NCI-H1930 (cell line): ENCODE measurements at places on chromosomes 13 and 19.
A peak's percentile ranks its signal among the peaks of the same experiment; 100 is the strongest.

- no peak for DNase-seq
Measured at GRCh38 chr19:55398200-55398925, 9.2 kb downstream of the UBE2S start.

GRCh38 chr19:34475975-34476594 lies 5.5 kb upstream of the WTIP start:
- DNase-seq, result no peak

DNA sequence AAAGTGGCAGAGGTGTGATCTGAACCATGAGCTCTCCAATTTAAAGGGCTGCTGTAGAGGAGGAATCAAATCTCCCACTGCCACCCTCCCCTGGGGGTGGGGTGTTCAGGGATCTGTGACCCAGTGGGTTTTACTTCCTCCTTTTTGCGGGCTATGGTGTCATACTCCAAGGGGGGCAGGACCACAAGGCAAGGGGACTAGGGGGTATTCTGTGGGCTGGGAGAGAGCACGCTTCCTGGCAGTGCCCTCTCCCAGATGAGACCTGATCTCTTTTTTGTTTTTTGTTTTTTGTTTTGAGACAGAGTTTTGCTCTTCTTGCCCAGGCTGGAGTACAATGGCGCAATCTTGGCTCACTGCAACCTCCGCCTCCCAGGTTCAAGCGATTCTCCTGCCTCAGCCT lies 10.3 kb downstream of the PLD3 start:
- no peak for DNase-seq

- no peak for DNase-seq
Measured at GRCh38 chr13:112903071-112903577, 65.9 kb upstream of the MCF2L start.

- DNase-seq, result no peak
Measured at GRCh38 chr13:32925506-32925905, 90.7 kb upstream of the KL start.

- no peak for DNase-seq
Measured at GRCh38 chr13:61728471-61728870, 312.8 kb upstream of the PCDH20 start.

- no peak for DNase-seq
Measured at GRCh38 chr13:43057653-43058317, 34.4 kb downstream of the DNAJC15 start.

- no peak for DNase-seq
Measured at GRCh38 chr19:57747472-57747807, 825 bp downstream of the ZNF776 start.

DNA sequence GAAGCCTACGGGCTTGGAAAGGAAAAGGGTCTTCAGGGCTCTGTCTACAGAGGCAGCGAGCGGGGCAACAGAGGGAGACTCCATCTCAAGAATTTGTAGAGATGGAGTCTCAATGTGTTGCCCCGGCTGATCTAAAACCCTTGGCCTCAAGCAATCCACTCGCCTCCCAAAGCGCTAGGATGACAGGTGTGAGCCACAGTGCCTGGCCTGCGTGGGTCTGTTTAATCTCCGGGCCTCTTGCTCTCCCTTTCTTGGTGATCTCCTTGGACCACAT lies 8.1 kb downstream of the RPS9 start:
- DNase-seq, result no peak

DNA sequence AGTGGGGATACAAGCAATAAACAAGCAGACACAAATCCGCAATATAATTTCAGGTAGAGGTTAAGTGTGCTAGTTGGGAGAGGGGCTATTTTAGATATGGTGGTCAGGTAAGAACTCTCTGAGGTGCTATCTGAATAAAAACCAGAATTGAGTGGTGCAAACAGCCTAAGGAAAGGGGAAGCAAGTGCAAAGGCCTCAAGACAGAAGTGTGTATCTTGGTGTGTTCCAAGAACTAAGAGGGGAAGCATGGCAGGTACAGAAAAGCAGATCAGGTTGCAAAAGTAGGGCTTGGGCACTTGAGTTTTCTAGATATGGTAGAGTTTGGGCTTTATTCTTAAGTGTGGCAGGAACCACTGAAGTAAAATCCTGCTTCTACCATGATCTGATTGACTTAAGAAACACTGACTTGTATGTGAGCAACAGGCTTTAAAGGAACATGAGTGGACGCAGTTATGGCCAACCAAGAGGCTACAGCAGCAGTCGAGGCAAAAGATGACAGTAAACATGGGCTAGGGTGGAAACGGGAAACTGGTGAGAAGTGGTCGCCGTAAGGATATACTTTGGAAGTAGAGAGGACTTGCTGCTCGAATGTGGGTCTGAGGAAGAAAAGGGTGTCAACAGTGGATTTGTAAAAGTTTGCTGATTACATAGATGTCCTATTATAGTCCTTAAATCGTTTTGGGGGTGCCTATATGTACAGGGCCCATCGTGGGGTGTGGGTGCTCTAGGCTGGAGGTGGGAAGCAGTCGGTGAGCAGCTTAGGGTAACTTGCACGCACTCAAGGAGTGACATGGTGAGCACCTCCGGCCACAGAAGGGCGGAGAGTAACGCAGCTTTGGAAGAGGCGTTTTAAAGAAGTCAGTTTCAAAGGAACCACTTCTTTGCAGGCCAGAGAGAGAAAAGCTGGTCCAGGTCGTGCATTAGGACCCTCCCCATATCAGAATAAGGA lies 677 bp downstream of the TGDS start:
- no peak for DNase-seq

- DNase-seq, result no peak
Measured at GRCh38 chr19:49727217-49728030, 35.7 kb downstream of the TSKS start.

GRCh38 chr19:54352546-54352945 lies 12.2 kb downstream of the LAIR1 start:
- no peak for DNase-seq

- DNase-seq, result no peak
Measured at GRCh38 chr13:19794631-19795030, 11.9 kb upstream of the PSPC1 start.

DNA sequence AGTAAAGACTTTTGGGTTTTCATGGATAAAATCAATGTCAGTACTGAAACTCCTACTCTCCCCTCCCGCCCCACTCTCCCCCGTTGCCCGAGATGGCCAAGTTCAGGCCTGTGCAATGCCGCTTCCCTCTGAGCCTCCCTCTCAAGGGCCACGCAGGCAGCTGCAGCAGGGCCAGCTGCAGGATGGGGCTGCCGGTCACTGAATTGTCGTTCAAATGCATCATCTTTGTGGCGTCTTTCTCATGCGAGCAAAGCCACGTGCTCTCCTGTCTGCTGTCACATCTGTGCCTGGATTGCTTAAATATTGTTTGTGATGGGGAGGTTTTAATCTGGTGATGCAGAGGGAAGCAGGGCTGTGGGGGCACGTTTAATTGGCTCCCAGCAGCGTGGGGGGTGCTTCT lies 26.6 kb downstream of the SHISA2 start:
- no peak for DNase-seq

GRCh38 chr13:56561327-56561726 lies 579.4 kb upstream of the PRR20A start:
- no peak for DNase-seq

DNA sequence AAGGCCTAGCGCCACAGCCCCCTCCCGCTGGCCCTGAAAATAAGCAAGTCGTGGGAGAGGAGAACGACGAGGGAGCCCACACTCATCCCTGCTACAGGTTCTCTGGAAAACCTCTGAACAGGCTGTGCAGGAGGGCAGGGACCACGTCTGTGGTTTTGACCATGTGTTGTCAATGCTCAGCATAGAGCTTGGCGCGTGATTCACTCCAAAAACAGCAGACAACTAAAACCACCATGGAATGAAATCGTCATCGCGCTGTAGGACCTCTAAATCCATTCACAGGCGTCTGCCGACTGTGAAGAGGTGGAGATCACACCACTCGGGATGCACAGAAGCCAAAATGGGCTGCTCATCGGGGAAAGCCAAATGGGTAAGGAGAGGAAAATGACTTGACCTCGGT lies 121.3 kb downstream of the COL4A1 start:
- no peak for DNase-seq

DNA sequence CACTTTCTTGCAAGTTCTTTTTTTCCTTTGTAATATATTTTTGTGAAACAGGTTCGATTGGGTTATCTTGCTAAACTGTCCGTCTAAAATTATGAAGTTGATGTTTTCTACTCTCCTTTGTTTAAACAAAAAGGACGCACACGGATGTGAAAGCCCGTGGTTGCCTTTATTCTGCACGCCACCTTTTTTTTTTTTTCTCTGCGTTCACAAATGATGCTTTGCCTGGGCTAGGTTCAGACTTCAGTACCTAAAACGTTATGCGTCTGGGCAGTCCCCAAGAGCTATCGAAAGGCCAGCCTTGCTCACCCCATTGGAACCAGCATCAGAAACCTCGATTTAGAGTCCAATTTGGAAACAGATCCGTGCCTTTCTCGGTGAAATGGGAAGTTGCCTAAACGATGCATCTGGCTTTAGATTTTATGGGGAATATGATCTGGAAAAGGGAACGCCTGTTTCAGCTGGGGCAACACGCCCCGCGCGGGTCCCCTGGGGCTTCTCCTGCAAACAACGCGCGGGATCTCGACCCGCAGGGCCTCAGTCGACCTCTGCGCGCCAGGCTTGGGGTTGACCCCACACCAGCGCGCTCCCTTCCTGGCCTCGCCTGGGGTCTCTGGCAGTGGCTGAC lies 113.9 kb downstream of the KCNRG start:
- no peak for DNase-seq

DNA sequence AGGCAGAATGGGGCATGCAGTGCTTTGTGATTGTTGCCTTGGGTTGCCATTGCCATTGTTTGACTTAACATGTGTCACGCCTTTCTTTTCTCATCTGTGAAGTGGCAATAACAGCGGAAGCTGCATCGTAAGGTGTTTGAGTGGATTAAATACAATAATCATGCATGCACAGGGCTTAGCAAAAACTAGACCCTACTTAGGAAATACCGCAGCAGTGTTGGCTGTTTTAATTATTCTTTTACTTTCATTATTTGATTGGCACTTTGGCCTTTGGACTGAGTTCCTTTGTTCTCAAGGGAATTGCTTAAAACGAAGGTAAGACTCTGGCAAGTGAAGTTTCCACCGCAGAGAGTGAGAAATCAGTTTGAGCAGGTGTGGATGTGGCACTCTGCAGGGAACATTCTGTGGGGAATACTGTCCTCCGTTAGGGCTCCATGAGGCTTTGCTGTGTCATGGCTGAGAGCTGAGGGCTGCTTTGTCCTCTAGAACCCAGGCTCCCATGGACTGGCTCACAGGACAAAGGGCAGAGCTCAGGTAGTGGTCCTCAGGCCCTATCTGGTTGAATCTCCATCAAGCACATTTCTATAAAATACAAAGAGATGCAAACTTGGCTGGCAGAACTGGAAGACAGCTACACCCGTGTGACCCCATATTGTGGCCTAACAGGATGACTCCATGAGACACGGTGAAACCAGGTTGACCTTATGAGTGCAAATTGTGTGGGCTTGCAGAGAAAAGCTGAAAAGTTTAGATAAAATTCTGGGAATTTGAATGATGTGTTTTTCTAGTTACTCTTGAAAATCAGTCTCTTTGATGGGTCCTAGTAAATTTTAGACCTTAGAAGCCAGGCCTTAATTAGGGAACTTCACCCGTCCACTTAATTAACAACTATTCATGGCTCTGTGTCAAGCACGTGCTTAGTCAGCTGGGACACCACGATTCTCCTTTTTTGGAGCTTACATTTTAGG lies 407.2 kb downstream of the KCNRG start:
- no peak for DNase-seq

- DNase-seq, result no peak
Measured at GRCh38 chr19:39818626-39819097, 15.3 kb downstream of the DYRK1B start.

DNA sequence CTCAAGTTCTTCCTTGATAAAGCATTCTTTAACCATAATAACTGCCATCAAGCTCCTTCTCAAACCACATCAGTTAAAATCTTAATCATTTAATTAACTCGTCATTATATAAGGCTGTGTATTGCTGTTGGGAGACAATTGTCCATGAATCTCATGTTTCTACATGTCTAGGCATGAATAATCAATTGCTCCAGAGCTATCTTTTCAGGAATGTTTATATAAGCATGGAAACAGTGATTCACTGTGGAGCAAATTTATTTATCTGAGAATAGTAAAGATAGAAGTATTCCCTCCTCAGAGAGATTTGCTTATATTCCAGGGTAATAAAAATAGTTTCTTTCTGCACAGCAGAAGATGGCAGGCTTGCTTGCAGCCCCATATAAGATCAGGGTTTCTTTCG lies 71.1 kb downstream of the CBY2 start:
- DNase-seq, result no peak

GRCh38 chr19:53467485-53468262 lies at the start of gene ZNF813:
ZNF813 (plus strand) TSS chr19:53467733; CDS start chr19:53483823, 16,090 bp downstream.
- peak; percentile 86 for DNase-seq

GRCh38 chr13:78680576-78681350 lies 21.8 kb upstream of the OBI1 start:
- DNase-seq, result no peak

- no peak for DNase-seq
Measured at GRCh38 chr13:102091231-102091630, 310.6 kb downstream of the FGF14 start.

DNA sequence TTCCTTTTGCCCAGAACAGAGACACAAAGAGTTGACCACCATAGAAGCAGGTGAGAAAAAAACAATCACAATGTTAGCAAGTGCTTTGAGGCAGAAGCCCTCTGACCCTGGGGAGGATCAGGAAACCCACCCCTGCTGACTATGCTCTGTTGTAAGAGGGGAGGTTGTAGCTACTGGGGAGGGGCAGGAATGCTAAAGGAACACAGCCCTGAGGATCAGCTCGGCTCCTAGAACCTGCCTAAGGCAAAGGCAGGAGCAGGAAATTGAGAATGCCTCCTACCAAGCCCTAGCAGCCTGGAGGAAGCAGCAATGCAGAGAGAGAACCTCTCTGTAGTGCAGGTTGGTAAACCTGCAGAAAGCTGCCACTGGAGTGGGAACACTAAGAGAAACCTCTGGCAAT lies 624.0 kb upstream of the KLF12 start:
- no peak for DNase-seq

- DNase-seq, result no peak
Measured at GRCh38 chr19:35879770-35880317, 11.5 kb downstream of the APLP1 start.

- peak; percentile 37 for DNase-seq
Measured at GRCh38 chr13:74136084-74136658, 2.0 kb upstream of the KLF12 start.

DNA sequence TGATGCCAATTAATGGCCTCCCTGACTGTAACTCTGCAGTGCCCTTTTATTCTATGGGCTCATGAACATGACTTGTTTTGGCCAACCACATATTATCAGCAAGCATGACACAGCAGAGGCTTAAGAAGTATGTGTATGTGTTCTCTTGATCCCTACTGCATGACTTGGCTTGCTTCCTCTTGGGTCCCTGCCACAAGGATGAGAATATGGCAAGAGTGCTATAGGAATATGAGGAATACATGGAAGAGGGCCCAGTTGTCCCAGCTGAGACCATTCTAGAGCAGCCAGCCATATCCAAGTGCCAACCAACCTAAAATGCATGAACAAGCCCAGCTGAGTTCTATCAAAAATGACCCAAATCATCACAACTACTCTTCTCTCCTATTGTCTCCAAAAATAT lies 576.7 kb upstream of the PCDH9 start:
- DNase-seq, result no peak

GRCh38 chr19:12947702-12948611 lies 2.3 kb downstream of the RAD23A start:
- DNase-seq, result no peak
